Fibroblast of pulmonary artery (primary cell): ENCODE measurements at places on chromosomes 11 and 22.

DNA sequence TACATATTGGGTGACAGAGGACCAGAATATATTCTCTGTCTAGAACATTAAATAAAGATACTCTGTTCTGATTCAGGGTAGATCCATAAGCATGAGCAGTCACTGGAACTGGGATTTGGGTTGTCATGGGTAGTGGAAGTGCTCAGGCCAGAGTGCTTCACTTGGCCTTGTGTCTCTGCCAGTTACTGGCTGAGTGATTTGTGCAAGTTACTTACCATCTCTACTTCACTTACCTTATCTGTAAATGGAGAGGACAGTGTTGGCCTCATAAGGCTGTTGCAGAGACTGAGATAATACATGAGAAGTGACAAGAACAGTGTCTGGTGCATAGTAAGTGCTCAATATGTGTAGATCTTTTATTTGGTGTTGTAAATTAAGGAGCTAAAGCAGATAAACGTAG, 17.6 kb downstream of the ATXN10 start:
- no peak for DNase-seq

GRCh38 chr11:18063125-18063524, 17.1 kb upstream of the TPH1 start:
- DNase-seq = no peak

- DNase-seq = no peak
Observed at GRCh38 chr11:47324520-47324919, 28.0 kb downstream of the MYBPC3 start.

DNA sequence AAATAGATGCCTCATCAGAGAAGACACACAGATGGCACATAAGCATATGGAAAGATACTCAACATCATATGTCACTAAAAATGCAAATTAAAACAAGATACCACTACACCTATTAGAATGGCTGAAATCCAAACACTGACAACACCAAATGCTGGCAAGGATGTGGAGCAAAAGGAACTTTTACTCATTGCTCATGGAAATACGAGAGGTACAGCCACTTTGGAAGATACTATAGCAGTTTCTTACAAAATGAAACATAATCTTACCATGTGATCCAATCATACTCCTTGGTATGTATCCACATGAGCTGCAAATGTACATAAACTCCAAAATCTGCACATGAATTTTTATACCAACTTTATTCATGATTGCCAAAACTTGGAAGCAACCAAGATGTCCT, 246.0 kb upstream of the ARHGAP42 start:
- no peak for DNase-seq

- DNase-seq = no peak
Observed at GRCh38 chr11:77762426-77762825, 58.1 kb downstream of the RSF1 start.

DNA sequence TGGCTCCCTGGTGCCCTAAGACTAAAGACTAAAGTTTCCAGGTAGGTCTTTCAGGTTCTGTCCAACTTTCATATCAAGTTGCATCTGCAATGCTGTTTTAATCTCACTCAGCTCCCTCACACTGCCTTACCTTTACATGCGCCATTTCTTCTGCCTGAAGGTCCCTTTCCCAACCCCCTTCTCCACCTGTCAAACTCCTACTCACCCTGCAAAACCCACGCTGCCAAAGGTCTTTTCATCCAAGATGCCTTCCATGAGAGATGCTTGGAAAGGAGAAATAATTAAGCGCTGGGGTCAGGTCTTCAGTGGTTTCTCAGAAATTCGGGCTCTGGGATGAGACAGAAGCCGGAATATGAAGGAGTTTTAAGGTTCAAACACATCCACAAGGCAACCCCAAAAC, 95.1 kb downstream of the MN1 start:
- no peak for DNase-seq

- DNase-seq = no peak
Observed at GRCh38 chr22:49163258-49163959, 664.3 kb downstream of the BRD1 start.

GRCh38 chr22:45834241-45834640, 142.7 kb downstream of the WNT7B start:
- no peak for DNase-seq

DNA sequence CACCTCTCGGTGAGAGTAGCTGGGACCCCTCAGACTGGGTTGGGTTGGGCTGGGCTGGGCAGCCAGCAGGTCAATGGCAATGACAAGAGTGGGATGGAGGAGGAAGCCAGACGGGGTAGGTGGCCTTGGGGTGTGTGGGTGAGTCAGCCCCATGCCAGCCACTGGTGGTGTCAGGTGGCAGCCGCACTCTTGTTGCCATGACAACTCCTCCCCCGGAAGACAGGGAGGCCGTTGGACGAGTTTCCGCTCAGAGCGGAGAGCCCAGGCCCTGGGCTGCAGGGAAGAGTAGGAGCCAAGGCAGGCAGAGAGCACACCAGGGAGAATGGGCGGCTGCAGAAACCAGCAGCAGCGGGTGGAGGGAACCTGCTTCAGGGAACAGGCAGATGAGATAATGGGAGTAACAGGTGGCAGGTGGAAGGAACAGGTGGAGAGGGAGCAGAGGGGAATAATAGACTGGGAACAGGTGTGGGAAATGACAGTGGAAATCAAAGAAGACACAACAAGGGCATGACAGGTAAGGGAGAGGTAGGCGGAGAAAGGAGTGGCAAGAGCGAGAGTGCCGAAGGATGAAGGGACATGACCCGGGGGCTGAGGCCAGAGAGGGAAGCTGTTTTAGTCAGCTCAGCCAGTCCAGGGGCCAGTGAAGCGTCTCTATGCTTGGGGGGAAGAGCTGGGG, 8.7 kb downstream of the SPTBN2 start:
- DNase-seq = peak; percentile 25

DNA sequence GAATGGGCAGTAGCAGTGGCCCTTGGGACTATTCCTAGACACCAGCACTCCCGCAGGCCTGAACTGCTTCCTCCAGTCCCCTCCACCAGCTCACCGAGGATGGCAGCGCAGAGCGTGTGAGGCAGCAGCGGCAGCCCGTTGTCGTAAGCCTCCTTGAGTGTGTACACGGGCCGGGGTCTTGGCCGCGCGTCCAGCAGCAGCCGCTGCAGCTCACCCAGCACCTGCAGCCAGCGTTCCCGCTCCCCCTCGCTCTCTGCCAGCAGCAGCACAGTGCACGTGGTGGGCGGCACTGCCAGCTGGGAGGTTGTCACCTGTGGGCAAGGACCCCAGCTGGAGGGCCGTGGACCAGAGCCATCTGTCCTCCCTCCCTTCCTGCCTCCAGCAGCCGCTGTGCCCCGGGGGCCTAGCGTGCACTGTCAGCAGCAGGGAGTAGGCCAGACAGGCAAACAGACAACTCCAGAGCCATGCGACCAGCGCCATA, 13.0 kb downstream of the CDC42BPG start:
- no peak for DNase-seq

DNA sequence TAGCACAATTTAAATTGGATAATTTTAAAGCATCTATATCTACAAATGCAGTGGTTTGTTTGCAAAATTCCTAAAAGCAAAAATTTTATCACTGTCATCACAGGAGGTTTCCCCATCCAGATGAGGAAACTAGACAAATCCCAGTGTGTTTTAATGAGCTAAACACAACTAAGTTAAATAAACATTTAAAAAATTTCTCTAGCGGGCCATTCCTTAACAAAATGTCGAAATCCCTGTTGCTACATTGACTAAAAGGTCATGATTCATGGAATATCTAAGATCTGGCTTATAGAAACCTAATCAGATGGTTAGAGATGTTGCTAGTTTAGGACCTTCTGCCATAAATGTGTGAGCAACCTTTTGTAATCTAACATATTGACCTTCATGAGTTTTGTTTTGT, 107.3 kb upstream of the BDNF start:
- peak; percentile 15 for DNase-seq

DNA sequence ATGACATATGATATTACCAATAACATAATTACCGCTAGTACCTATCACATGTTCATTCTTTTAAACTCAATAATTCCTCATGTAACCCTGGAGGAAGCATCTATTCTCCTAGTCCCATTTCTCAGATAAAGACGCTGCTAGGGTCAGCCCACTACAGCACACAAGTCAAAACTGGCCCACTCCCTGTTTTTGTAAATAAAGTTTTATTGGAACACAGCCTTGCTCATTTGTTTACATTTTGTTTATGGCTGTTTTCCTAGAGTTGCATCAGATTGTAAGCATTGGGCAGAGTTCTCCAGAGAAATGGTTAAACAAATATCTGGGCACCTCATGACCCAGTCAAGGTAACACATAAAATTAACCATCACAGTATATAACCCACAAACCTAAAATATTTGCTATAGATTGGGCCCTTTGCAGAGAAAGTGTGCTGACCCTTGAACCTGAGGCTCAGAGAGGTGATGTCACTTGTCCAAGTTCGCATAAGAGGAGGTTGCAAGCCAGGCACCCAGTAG, 36.8 kb downstream of the MN1 start:
- no peak for DNase-seq

- no peak for DNase-seq
Observed at GRCh38 chr11:132310390-132311375, 940.3 kb downstream of the NTM start.

- DNase-seq = no peak
Observed at GRCh38 chr22:50018608-50019285, 6.2 kb upstream of the IL17REL start.

DNA sequence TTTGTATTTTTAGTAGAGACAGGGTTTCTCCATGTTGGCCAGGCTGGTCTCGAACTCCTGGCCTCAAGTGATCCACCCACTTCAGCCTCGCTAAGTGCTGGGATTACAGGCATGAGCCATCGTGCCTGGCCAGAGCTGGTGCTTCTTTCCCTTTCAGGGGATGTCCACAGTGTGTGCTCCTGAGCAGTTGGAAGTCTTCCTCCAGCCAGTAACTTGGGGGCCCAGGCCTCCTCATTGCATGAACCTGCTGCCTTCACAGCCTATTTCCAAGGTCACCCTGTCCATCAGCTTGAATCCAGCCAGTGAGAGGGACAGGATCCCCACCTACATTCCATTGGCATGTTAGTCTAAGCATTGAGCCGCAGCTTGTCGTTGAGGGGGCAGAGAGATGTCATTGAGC, 12.5 kb downstream of the RTL6 start:
- DNase-seq = no peak

DNA sequence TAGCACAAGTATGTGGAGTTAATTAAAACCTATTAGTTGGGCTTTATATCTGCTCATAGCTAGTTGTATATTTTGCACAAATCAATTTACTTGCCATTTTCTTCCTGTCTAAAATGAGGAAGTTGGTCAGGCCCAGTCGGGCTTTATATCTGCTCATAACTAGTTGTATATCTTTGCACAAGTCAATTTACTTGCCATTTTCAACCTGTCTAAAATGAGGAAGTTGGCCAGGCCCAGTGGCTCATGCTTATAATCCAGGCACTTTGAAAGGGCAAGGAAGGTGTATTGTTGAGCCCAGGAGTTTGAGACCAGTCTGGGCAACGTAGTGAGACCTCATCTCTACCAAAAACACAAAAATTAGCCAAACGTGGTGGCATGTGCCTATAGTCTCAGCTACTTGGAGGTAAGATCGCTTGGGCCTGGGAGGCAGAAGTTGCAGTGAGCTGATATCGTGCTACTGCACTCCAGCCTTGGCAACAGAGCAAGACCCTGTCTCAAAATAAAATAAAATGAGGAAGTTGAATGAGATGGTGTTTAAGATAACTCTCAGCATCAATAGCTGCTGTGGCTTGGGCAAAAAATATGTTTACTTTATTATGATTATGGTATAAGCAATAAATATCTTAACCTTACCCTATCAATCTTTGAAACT, 1558.6 kb upstream of the RAG2 start:
- no peak for DNase-seq

- no peak for DNase-seq
Observed at GRCh38 chr11:60765355-60765754, 8.7 kb downstream of the MS4A15 start.

- no peak for DNase-seq
Observed at GRCh38 chr22:37451218-37451617, 23.9 kb upstream of the ELFN2 start.

DNA sequence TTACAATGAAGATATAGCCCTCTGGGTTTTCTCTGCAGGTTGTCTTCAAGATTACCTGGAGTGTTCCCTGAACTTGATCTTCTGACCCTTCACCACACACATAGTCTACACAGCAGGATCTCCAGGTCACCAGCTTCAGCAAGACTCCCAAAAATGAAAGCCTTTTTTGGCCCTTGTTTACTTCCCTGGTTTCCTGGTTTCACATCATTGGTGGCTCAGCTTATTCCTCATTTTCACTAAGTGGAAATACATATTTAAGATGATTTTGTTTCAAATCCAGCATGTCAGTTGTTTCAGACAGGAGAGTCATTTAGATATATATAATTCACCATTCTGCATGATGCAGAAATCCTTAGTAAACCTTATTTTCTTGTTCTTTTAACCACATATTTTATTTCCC, 41.6 kb upstream of the MPEG1 start:
- no peak for DNase-seq

DNA sequence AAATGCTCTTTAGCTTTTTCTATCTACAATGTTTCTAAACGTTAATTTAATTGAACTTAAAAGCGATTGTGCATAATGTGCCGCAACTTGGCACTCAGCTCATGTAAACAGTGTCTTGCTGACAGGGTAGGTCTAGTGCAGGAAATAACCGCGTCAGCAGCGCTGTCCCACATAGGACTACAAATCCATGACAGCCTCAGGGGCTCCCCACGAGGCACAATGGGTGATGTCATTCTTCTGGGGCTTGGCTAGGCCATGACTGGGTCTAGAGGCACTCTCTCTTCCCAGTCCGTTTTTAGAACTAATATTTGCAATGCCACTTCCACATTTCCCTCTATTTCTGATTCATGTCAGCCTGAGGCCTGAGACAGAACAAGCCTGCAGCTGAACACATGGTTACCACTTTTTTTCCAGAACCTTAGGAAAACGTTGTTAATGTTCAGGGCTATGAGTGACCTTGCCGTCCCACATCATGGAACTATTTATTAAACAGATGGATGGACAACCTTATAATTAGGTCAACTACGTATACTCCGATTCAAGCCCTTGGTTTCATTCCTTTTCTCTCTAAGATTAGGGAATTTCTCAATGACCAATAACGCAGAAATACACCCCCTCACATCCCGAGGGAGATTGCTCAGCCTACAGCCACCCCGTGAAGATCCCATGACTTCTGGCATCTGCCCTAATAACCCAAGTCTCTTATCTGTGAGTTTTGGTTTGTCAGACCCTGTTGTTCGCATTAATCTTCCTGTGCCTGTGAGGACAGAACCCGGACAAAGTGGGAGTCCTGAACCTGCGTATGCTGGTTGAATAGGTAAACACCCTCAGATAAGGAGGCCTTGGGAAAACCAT, 19.4 kb upstream of the SNX32 start:
- peak; percentile 15 for DNase-seq
